ENCODE measurements at places on chromosomes 7 and 10. TPM values are rescaled to one million over a fixed set of nuclear protein-coding genes. Genes with fewer than 3 reads are reported as not detected.

Gene CALCR
- total RNA-seq, result 1.8 TPM

Gene SORCS1
- total RNA-seq, result 14.5 TPM

Gene KCNH2
- total RNA-seq, result 14.4 TPM

Gene GCC1
- 13.1 TPM for total RNA-seq

Gene SORBS1
- total RNA-seq, result 45.0 TPM

Gene NPM3
- 47.1 TPM for total RNA-seq

Gene PDZD7
- total RNA-seq, result 1.6 TPM

Gene HKDC1
- total RNA-seq, result 9.2 TPM

Gene OPN4
- total RNA-seq, result not detected

Gene CARD11
- 1.8 TPM for total RNA-seq

Gene AGBL3
- total RNA-seq, result 2.9 TPM
